A549 treated with Mapracorat at 1 μM for 4 hours (cell line): ENCODE measurements at places on chromosomes 2 and 18. TPM values are rescaled to one million over a fixed set of nuclear protein-coding genes. Genes with fewer than 3 reads are reported as not detected.

Gene FAM228A
- not detected in 5 replicates for total RNA-seq

Gene COL6A3
- 0.11 to 0.47 TPM (median 0.30 TPM) in 5 replicates for total RNA-seq

Gene BOLL
- not detected in 5 replicates for total RNA-seq

Gene PTCD3
- total RNA-seq, result 63.0 to 75.6 TPM (median 68.1 TPM) in 5 replicates

Gene UGT1A4
- 0.07 to 0.12 TPM in 2 of 5 replicates, not detected in the others for total RNA-seq
